NCI-H1092 (cell line): ENCODE measurements at places on chromosomes 12 and 14.

DNA sequence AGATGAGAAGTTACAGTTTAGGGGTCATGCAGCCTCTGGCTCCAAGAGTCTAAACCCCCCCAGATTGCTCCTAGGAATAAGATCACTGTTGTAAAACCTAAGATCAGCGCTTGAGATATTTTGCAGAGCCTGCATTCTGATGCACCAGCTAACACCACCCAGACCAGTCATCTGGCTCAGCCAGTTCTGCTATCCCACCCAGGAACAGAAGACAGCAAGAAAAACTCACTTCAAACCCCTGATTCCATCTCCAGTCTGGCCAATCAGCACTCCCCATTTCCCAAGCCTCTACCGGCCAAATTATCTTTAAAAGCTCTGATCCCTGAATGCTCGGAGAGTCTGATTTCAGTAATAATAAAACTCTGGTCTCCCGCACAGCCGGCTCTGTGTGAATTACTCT, 158.6 kb downstream of the ZNF664 start:
- DNase-seq: no peak

DNA sequence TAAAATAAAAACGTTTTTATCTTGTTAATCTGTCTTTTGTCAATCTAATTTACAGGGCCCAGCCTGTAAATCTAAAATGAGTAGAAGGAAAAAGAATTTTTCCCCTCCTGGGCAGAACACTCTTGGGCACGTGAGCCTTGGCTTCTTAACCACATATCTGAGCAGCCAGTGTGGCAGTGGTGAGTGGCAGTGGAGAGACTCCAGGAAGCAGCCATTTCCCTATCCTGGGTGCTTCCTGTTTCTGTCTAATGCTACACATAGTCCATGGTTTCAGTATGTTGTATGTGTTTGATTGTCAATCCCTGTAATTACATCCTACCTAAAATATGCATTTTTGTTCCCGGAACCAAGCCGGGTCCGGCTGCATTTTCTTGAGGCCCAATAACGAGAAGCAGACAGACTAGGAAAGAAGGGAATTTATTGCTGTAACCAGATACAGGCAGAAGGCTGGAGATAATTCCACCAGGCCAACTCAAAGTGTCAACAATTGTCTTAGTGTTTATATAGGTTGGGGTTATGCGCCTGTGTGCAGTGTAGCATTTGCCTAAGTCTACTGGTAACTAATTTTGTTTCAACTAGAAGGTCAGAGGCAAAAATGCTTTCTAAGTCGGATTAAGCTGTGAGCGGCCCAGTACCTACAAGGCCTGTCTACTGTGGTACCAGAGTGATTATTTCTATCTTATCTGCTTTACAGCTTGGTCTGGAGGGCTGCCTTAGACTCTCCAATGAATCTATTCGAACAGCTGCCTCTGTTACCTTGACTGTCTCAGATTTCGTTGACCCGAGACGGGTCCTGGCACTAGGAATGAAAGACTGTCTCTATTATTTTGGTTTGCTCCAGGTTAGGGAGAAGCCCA, 82.4 kb upstream of the RESF1 start:
- DNase-seq: no peak

GRCh38 chr14:65846196-65846868, 433.8 kb downstream of the FUT8 start:
- no peak for DNase-seq

DNA sequence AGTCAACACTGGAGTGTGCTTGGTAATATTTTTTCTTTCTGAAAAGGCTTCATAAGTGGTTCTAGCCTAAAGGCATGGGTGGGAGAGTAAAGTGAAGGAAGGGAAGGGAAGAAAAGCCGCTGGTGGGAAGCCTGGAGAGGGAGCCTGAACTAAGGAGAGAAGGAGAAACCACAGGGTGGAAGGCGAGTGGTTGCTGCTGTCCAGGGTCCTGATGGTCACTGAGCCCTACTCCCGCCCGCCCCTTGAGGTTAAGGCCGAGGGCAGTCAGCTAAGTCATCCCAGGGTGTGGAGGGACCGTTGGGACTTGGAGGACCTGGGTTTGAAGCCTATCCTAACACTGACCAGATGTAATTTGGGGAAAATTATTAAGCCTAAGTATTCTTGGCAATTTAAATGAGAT, 189.1 kb downstream of the PIWIL1 start:
- no peak for DNase-seq

DNA sequence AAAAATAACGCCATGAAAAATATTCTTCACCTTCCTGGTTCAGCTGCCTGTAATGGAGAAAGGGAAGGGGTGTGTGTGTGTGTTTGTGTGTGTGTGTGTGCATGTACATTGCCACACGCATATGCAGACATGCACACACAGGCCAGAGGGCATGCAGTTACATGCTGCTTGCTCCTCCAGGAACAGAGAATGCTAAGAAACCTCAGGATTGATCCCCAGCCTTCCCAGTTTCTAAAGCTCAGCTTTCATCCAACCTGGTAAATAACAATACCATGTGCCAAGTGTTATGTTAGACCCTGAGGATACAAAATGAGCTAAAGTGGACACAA, 241.7 kb downstream of the SPTSSA start:
- DNase-seq: no peak

DNA sequence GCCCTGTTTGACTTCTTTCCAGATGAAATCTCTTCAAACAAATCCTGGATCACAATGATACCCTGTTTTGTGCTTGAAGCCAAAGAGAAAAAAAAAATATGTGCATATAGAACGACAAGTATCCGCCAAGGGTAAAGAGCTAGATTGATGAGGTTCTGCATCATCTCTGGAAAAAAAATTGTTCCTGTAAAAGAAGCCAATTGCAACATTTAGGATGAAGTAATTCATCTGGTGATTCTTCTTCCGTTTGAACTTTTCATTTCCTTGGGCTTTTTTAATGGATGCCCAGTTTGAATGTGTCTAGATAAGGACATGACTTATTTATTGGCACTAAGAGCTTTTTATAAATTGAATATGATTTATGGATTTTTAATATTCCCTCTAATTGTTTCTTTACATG, 38.1 kb upstream of the NPAS3 start:
- no peak for DNase-seq

GRCh38 chr12:57235017-57235727, 5.7 kb downstream of the SHMT2 start:
- no peak for DNase-seq

DNA sequence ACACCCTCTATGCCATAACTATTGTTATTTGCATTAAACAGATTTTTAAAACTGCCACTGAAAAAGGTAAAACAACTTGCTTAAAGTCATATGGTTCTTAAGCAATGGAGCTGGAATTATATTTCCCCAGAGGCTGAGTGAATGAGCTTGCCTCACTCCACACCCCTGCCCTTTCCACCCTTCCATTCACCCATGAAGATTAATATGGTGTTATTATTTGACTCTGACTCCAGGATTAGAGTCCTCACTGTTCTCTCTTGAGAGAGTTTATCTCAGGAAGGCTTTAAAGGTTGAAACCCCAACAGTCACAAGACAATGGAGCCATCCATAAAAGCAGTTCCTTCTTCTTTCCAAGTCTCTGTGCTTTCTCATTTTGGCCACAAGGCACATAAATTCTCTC, 84.9 kb downstream of the RTN1 start:
- no peak for DNase-seq

GRCh38 chr14:79186523-79186922, 1016.4 kb downstream of the NRXN3 start:
- DNase-seq: no peak

- no peak for DNase-seq
Observed at GRCh38 chr14:96421236-96421635, 29.3 kb downstream of the AK7 start.

DNA sequence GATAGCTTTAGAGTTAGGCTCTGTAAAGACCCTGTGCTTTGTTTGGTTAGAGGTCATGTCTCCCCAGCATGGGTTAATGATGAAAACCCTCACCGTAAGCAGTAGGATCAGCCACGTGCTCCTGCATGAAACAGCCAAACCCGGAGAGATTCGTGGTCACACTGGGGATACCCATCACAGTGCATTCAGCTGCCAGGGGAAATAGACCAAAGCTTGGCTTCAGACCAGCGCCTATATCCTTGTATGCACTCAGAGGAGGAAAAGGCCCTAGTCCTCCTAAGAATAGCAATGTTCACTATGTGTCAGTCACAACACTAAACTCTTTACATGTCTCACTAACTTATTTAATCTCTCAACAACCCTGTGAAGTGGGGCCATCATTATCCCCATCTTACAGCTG, 16.3 kb downstream of the SPX start:
- no peak for DNase-seq

DNA sequence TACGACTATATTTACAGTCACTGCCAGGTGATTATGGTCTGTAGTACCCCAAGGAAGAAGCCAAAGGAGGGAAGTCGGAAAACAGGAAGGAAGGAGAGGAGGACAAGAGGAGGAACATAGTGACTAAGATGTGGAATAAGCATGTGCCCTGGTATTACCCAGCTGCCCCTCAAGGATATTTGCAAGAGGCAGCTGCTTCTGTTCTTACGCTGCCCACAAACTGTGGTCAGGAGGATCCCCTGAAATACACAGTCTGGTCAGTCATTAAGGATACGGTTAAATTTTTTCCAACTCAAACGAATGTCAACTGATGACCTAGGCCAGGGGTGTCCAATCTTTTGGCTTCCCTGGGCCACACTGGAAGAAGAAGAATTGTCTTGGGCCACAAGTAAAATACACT, 126.5 kb downstream of the CMAS start:
- no peak for DNase-seq

DNA sequence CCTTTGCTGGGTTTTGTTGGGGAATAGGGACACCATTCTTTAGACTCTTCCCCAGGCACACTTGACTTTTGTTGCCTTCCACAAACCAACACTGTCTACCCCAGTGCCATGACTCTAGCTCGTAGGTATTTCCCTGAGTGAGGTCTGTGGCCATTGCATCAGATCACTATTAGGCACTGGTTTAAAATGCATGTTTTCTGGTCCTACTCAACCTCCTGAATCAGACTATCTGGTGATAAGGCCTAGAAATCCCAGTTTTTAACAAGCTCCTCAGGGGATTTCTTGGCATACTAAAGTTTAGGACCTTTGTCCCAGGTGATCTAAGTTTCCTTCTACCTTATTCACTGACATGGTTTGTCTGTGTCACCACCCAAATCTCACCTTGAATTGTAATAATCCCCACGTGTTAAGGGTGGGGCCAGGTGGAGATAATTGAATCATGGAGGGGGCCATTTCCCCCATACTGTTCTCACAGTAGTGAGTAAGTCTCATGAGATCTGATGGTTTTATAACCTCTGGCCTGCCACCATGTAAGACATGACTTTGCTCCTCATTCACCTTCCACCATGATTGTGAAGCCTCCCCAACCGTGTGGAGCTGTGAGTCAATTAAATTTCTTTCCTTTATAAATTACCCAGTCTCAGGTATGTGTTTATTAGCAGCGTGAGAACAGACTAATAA, 87.8 kb upstream of the PSMC1 start:
- DNase-seq: no peak

GRCh38 chr12:58781609-58782008, 138.7 kb downstream of the LRIG3 start:
- DNase-seq: no peak

DNA sequence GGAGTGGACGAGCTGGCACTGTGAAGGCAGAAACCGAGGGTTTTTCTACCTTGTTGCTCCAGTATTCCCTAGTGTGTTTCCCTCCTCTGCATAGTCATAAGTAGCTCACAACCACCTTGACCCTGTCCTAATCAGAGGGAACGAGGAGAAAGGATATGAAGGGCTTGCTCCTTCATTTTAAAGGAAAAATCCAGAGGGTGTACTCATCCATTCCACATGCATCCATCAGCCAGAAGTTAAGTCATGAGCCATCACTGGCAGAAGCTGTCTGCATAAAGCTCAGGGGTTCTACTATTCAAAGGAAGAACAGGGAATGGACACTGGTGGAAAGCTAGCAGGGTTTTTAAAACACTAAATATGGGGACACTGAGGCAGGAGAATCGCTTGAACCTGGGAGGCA, 84.3 kb upstream of the FOXN3 start:
- DNase-seq: no peak

- DNase-seq: peak; percentile 57
Observed at GRCh38 chr14:101235335-101236103, 325.8 kb upstream of the DIO3 start.
